ENCODE measurements at places on chromosomes 4 and X.

- no peak for DNase-seq
Measured at GRCh38 chr4:181944527-181944926, 298.7 kb upstream of the TENM3 start.

DNA sequence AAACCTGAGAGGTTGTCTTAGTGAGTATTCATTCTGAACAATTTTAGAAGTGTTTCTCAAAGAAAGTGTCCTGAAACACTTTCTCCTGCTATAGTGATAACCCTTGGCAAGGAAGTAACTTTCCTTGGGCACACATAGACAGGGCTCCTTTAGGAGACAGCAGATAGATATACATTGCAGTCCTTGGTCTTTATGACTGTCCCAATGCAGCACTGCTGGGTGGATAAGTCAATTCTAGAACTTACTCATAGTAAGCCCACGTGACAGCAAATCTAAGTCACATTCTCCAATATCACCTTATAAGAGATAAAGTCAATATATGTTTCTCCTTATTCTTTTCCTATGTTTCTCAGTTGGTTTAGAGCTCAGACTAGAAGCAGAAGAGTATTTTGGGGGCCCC, 46.7 kb downstream of the GPRASP3 start:
- no peak for DNase-seq

GRCh38 chr4:142142366-142143054, 506.1 kb downstream of the IL15 start:
- DNase-seq, result no peak

DNA sequence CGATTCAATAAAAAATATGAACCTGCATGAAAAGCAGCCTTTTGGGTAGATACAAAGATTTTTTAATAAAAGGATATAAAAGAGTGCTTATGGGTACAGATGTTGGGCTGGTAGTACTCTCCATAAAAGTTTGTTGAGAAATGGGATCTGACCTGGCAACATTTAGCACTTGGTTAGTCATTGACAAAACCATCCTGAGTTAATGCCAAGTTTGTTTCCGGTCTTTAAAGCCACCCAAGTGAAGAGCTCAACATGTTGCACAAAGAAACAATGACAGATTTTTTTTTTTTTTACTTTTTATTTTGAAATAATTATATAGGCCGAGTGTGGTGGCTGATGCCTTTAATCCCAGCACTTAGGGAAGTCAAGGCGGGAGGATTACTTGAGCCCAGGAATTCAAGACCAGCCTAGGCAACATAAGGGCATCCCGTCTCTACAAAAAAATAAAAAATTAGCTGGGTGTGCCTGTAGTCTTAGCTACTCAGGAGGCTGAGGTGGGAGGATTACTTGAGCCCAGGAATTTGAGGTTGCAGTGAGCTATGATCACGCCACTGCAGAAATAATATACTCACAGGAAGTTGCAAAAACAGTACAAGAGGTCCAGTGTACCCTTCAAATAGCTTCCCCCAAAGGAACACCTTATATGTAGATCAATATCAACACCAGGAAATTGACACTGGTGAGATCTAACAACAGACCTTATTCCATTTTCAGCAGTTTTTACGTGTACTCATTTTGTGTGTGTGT, 16.6 kb downstream of the CHST7 start:
- DNase-seq, result peak; percentile 43

DNA sequence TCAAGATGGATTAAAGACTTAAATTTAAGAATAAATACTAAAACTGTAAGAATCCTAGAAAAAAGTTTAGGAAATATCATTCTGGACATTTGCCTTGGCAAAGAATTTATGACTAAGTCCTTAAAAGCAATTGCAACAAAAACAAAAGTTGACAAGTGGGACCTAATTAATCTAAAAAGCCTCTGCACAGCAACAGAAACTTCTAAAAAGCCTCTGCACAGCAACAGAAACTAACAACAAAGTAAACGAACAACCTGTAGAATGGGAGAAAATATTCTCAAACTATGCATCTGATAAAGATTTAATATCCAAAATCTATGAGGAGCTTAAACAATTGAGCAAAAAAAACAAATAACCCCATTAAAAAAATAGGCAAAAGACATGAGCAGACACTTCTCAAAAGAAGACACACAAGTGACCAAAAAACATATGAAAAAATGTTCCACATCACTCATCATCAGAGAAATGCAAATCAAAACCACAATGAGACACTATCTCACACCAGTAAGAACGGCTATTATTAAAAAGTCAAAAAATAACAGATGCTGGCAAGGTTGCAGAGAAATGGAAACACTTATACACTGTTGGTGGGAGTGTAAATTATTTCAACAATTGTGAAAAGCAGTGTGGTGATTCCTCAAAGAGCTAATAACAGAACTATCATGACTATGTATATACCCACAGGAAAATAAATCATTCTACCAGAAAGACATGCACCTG, 5.5 kb upstream of the OPRPN start:
- no peak for DNase-seq

DNA sequence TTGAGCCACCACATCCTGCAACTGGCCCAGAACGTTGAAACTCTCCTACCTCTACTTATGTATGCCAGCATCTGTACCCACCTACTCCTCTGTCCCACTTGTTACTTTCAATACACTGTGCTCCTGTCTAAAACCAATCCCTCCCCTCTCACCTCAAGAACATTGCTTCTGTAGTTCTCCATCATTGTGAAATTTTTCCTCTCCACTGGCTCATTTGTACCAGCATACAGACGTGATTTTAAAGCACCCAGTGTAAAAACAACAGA, 25.5 kb upstream of the USO1 start:
- no peak for DNase-seq

- DNase-seq, result no peak
Measured at GRCh38 chrX:70043685-70044084, 6.1 kb downstream of the AWAT2 start.

DNA sequence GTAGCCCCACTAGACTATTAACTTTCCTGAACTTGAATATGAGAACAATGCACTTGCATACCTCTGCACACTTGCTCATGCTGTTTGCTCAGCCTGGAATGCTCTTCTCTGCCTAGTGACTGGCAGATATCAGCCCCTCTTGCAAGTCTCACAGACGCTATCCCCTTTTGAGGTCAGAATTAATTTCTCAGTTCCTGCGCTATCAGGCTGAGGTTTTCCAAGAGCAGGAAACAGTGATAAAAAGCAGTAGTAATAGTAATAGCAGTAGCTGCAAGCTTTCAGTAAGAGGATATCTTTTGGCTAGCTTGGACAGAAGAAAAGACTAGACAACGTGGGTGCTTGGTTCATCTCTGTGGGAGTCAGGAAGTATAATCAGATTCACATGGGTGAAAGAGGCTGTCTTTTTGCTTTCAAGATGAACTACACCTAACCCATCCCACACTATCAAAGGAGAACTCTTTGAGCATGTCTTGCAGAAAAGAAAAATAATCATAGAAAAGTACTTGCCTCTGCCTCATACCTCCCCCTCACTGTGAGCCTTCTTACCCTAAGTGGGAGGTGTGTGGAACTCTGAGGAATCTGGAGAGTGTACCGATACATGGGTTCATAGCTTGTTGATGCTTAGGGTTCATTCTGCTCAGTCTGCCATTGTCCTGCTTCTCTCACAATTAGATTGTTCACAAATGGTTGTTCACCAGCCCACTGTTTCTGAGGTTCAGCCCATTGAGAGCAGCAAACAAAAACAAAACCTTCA, 11.3 kb upstream of the DRP2 start:
- no peak for DNase-seq

GRCh38 chr4:36159208-36159607, 85.1 kb downstream of the ARAP2 start:
- DNase-seq, result no peak

DNA sequence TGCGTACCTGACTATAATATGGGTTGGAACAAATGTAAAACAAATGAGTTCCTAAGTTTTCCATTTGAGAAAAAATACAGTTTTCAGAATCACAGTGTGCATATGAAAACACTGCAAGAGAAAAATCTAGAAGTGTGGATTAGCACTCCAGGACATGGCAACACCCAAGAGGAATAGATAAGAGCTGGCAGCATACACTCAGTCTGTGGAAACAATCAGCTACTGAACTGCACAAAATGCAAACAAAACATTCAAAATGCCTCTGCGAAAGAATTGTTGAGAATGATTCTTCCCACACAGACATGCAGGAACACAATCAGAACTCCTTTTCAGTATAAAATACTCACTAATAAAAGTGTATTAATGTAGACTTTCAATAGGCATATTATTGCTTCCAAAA, 39.9 kb downstream of the ATP8A1 start:
- DNase-seq, result no peak

- DNase-seq, result no peak
Measured at GRCh38 chr4:30789219-30789671, 69.1 kb downstream of the PCDH7 start.

DNA sequence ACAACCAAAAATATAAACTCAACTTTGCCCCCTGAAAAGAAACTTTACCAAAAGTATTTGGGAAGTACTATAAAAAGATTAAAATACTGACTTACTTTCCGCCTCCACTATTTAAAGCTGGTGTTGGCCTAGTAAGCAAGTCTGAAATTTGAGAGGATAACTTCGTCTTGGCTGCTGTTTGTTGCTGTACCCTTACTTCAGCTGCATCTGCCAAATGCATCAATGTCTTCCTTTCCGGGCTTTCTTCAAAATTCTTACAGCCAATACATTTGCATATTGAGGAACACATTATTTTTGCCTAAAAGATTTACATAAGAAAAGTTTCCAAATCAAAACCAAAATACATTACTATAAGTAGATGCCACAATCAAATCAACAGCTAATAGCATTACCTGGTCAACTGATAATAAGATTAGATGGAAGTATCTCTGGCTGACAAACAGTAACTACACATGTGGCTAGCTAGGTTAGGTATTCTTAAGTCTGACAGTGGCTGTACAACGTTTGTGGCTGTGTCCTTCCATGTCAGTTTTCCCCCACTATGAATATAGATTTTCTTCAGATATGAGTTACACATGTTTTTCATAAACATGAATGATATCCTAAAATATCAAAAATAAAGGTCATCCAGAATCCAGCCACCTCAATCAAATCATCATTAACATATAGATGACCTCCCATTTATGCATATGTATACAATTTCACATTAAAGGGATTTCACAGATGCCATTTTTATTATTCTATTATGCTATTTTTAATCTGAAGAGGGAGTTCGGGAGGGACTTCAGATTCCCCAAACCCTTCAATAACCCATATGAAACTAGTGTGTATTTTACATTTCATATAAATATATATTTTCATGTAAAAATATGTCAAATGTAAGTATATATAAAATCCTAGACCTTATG, 30.6 kb downstream of the THAP9 start:
- no peak for DNase-seq

DNA sequence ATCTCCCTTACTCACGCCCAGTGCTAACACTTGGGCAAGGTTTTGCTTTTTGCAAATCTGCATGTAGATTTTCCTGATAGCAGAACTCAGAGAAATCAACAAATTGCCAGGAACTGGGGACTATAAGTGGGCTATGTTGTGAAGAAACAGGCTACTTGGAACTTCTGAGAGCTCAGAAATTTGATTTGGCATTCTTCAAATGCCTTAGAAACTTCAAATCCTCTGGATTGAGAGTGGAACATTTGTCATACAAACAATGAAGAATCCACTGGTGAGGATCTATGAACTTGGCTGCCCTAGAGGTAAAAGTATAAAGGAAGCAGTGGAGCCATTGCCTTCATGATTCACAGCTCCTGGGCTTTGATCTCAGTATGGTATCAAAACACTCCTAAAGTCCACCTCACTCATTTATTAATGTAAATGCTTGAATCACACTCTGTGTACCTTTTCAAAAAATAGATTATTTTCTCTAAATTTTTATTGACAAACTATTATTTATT, 126.0 kb downstream of the GLRA3 start:
- peak; percentile 2 for DNase-seq

DNA sequence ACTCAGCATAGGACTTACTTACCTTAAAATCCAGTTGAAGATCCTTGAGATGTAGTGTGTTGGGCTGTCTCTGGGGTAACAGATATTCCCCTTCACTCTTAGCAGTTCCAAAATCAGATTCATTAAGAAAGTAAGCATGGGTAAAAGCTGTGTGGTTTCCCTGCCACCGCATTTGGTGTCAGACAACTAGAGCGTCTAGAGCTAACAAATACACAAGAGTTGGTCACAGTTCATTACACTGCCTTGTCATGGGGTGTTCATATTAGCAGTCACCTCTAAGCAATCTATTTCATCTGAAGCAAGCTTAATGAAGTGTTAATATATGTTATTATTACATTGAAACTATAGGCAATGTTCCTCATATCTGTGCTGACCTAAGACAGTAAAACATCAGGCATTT, 342.8 kb downstream of the PPARGC1A start:
- no peak for DNase-seq

DNA sequence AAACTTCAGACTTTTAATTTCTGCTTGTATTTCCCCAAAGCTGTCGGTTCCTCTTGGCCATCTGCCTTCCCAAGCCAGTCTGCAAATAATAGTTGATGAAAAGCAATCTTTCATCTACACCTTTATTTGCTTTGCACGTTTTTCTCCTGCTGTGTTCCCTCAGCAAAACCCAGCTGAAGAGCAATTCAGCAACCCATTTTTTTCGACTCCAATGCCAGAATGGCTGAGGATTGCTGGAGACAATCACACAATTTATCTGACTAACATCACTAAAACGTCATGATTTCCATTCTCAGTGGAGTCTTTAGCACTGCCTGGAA, 94.3 kb downstream of the GPRIN3 start:
- DNase-seq, result no peak

GRCh38 chrX:57587062-57587461, 4.7 kb upstream of the ZXDB start:
- no peak for DNase-seq

DNA sequence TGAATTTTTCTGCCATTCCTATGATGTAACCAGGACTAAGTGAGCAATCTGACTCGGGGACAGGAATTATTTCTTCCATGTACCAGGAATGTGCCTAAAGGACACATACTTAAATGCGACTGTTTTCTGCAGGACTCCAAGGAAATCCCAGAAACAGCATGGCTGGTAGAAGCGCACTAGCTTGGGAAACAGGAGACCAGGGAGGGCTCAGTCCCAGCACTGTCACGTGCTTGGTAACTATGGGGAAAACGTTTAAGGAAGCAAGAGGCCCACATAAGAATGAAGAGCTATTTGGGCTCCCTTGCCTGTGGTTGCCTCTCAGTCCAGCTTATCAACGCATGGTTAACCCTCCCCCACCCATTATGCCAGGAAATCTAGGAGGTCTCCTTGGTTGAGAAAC, 19.6 kb downstream of the MPP1 start:
- DNase-seq, result no peak

DNA sequence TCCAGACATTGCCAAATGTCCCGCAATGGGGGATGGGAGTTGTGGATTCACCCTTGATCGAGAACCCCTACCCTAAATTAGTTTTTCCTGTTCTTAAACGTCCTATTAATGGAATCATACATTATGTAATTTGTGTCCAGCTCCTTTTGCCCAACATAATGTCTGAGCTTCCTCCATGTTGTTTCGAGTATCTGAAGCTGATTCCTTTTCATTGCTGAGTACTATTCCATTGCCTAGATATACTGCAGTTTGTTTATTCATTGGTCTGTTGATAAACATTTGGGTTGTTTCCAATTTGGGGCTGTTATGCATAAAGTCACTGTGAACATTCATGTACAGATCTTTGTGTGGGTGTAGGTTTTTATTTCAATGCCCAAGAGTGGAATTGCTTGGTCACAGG, 251.3 kb downstream of the BCOR start:
- no peak for DNase-seq

GRCh38 chrX:69430785-69431184, 73.3 kb upstream of the NALF2 start:
- DNase-seq, result no peak

- DNase-seq, result no peak
Measured at GRCh38 chr4:28792917-28793597, 1927.1 kb upstream of the PCDH7 start.

GRCh38 chrX:151004085-151004484, 20.9 kb downstream of the HMGB3 start:
- no peak for DNase-seq

Measured in fibroblast of the conjunctiva (primary cell).